ENCODE measurements at places on chromosomes 1 and 21. TPM values are rescaled to one million over a fixed set of nuclear protein-coding genes. Genes with fewer than 3 reads are reported as not detected.
A peak's percentile ranks its signal among the peaks of the same experiment; 100 is the strongest.

Gene RHBG
- total RNA-seq: 1.0 TPM

Gene CATSPERE
- total RNA-seq: 0.75 TPM

Gene WNT4
- total RNA-seq: not detected

Gene IL10
- total RNA-seq: 0.23 TPM

Gene AQP10
- total RNA-seq: 0.14 TPM

Gene SPTA1
- 542 TPM for total RNA-seq

Gene LDLRAD1
- not detected for total RNA-seq

Gene WNT2B
- 0.92 TPM for total RNA-seq

Gene DIP2A
- 9.6 TPM for total RNA-seq

Gene OR2M3
- not detected for total RNA-seq

DNA sequence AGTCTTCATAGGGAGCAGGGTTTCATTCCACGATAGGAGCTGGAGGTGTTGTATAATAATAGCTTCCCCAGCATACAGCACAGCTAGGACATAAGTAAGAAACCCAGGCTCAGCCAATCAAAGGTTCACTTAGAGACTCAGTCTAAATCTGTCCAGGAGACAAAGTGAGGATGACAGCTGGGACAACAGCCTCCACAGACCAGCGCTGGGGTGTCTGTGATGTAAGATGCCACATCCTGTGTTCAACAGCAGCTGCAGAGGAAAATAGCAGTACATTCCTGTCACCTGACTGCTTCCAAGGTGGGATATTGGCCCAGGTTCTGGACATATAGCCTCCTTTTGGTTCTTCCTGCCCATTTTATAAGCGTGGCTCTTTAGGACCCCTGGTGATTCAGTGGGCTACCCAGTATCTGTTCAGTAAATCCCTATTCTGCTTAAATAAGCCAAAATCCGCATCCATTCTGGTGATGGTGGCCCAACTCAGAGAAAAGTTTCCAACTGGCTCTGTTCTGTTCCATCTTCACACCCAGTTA is 176.8 kb upstream of the SYT6 start:
- peak; percentile 9 for DNase-seq

DNA sequence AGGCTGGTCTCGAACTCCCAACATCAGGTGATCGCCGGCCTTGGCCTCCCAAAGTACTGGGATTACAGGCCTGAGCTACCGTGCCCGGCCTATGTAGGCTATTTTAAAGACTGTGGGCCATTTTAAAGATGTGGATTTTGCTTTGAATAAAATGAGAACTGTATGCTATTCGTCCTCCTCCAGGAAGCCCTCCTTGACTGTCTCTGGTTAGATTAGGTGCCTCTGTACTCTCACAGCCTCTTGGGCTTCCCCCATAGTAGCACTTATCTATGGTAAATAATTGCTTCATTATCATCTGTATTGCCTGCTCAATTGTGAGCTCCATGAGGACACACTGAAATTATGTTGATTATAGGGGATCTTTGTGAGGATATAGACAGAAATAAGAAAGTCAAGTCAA is 20.5 kb upstream of the ERI3 start:
- no peak for DNase-seq

GRCh38 chr1:82520611-82521010 is 719.9 kb downstream of the ADGRL2 start:
- DNase-seq: no peak

GRCh38 chr1:205477759-205478247 is 22.0 kb upstream of the BLACAT1 start:
- DNase-seq: no peak

DNA sequence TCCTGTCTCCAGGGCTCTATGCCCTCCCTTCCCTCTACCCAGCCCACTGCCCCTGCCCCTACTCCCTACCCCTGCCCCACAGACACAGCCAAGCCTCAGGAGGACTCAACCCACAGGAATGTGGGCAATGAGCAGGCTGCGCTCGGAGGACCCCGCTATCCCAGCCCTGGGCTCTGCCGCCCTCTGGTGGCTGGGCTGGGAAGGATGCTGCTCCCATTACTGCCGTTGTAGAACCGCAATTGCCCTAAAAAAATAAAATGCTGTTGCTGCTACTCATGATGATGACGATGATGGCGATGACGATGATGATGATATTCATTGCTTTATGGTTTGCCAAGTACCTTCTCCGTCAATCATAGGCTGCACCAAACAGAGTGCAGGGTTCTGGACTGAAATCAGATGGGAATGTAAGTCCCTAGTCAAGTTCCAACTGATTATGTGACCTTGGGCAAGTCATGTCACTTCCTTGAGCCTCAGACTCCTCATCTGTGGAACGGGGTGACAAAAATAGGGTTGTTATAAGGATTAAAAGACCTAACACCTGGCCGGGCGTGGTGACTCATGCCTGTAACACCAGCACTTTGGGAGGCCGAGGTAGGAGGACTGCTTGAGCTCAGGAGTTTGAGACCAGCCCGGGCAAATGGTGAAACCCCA is 24.6 kb downstream of the ARHGEF19 start:
- DNase-seq: peak; percentile 84

GRCh38 chr1:150165622-150166612 is 16.2 kb downstream of the PLEKHO1 start:
- DNase-seq: no peak

DNA sequence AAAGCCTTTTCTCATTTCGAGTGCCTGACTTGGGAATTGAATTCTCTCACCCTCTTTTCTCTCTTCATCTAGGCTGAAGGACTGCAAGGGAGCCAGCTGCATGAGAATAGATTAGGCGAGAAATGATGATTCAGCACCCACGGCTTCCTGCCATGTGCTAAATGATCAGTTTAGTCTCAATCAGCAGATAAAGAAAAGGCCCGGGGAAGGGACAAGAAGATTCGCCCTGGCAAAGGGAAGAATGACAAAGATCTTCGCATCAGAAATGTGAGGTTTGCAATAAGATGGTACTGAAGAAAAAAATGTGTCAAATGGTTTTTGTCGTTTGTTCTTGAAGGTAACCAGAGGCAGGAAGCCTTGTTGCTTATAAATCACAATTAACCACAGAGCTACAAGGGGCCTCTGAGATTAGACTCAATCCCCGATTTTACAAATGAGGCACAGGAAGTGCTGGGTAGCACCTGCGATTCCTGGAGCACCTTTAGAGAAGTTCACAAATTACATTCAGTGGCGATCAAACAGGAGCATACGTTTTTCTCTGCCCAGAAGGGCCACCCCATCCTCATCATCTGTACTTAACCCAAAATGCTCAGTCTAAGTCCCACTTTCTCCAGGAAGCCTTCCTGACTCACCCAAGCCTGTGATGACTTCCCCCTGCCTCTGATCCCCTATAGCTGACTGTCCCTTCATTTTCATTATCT is 183.4 kb downstream of the ZNF281 start:
- DNase-seq: no peak

GRCh38 chr1:189117072-189117770 is 1360.4 kb downstream of the BRINP3 start:
- no peak for DNase-seq

- DNase-seq: peak; percentile 27
These were observed 137.9 kb downstream of the ZSCAN20 start for GRCh38 chr1:33610391-33610790.

DNA sequence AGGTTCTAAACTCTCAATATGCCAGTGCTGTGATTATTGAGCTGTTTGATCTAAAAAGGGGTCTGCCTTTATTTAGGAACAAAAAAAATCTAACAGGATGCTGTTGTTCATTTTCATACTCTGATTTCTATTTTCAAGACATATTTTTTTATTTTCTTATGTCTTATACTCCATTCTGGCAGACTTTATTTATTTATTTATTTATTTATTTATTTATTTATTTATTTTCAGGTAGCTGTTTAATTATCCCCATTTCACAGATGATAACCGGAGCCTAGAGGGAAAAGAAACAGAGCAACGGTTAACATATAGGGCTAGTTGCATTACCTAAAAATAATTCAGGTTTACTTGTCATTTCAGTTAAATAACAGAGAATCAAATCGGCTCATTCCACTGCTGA is 174.4 kb downstream of the CENPF start:
- DNase-seq: no peak

- DNase-seq: no peak
These were observed 113.2 kb upstream of the CYYR1 start for GRCh38 chr21:26686278-26686677.

GRCh38 chr1:56645677-56646305 is 677 bp downstream of the PRKAA2 start:
- no peak for DNase-seq

- DNase-seq: no peak
These were observed 60.9 kb upstream of the VCAM1 start for GRCh38 chr1:100658716-100659026.

DNA sequence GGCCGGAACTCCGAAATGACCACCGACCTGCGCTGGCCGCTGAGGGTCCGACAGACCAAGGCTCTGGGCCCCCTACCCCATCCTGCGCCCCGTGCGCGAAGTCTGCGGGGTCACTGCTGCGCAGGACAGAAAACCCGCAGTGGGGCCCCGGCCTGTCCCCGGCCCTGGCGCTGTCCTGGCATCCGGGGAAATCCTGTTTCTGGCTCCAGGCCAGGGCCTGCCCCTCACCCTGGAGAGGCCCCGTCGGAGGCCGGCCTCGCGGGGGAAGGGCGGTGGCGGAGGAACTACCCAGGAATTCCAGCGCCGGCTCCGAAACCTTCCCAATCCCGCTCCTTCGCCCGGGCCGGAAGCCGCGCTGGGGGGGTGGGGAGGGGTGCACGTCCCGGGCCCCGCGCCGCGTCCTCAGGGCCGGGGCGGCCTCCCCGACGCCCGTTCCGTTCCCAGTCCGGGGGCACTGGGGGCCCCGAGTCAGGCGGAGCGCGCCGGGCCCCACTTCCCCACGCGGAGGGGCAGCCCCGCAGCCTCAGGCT is 77.0 kb downstream of the MORN1 start:
- no peak for DNase-seq

- DNase-seq: no peak
These were observed at the start of gene WLS for GRCh38 chr1:68232289-68233148. Gene WLS, minus strand, starts transcription at chr1:68232523. Its CDS starts 224 bp downstream, at chr1:68232299.

- no peak for DNase-seq
These were observed 27.7 kb downstream of the STYXL2 start for GRCh38 chr1:167121375-167122120.

- DNase-seq: no peak
These were observed 4.1 kb downstream of the SEMA4A start for GRCh38 chr1:156157506-156157905.

GRCh38 chr21:17753736-17754135 is 65.4 kb downstream of the C21orf91 start:
- no peak for DNase-seq

- DNase-seq: no peak
These were observed 10.3 kb upstream of the SPRR2B start for GRCh38 chr1:153081736-153082135.

Measured in liver (tissue), 10 donors.